ENCODE measurements at places on chromosomes 11 and 22. TPM values are rescaled to one million over a fixed set of nuclear protein-coding genes. Genes with fewer than 3 reads are reported as not detected.

The KMT2A gene
- 5.3 TPM for polyA plus RNA-seq

The HTR3A gene
- 1.5 TPM for polyA plus RNA-seq

The TRIM49 gene
- not detected for polyA plus RNA-seq

The LRRC32 gene
- polyA plus RNA-seq, result 0.69 TPM

The OR9I1 gene
- polyA plus RNA-seq, result not detected

The PDGFD gene
- 2.4 TPM for polyA plus RNA-seq

The BBOX1 gene
- polyA plus RNA-seq, result not detected

The RFPL1 gene
- not detected for polyA plus RNA-seq

The SLC35E4 gene
- 1.2 TPM for polyA plus RNA-seq

The C11orf42 gene
- polyA plus RNA-seq, result not detected

Data from sigmoid colon (tissue), 7 donors.